Activated T-helper 1 cell treated with anti-CD3 and anti-CD28 coated beads, Interleukin-12 subunit alpha, Interleukin-12 subunit beta, Interleukin-2, Interleukin-4 antibody, amounts not matched to agents 30 ng/mL and 10 ng/mL and 1 ng/mL, durations not matched to agents 14 hours and 24 hours and 36 hours (primary cell): ENCODE measurements at places on chromosomes 4 and X. TPM values are rescaled to one million over a fixed set of nuclear protein-coding genes. Genes with fewer than 3 reads are reported as not detected.

Gene IGFBP7
- total RNA-seq: not detected in 2 replicates

Gene CHRNA9
- not detected in 2 replicates for total RNA-seq

GRCh38 chrX:17535229-17535628, 160.2 kb downstream of the NHS start:
- DNase-seq: peak; percentile 6

GRCh38 chr4:76708971-76709771, 188.8 kb downstream of the SOWAHB start:
- no peak for DNase-seq

DNA sequence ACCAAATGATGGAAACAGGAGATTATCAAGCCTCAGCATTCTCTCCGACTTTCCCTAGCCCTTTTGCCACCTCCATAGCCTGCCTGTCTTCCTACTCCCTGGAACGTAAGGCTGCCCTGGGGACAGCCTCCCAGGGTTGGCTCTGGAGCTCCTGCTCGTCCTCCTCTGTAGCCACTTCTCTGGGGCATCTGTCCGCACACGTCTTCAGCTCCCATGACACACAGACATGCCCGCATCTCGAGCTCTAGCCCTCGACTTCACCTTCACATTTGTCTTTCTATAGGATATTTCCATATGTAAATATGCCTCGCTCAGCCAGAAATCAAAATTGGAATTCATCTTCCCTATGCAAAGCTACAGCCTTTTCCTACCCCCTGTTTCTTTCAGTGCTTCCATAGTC, 67.7 kb downstream of the TSC22D3 start:
- DNase-seq: no peak
